Large intestine (tissue), 12 donors: ENCODE measurements at places on chromosomes 2 and 18.

DNA sequence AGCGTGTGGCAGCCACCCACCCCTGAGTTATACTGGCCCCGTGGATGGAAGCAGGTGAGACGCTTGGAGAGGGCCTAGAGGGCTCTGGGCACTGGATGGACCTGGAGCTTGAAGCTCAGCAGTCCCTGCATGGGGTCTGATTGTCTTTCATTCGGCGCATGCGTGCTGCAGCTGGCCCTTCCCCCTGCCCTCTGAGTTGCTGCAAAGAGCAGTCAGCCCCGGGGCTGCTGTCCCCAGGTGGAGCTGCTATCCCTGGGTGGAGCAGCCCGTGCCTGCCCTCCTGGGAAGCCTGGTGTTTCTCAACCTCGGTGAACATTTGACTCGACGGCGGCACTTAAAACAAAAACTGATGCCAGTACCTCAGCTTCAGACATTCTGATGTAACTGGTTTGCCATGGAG lies 29.6 kb downstream of the IGFBP5 start:
- no peak for DNase-seq

GRCh38 chr18:52748343-52748742 lies 408.3 kb downstream of the DCC start:
- DNase-seq = no peak

- DNase-seq = no peak
These were observed 118.8 kb downstream of the ZNF516 start for GRCh38 chr18:76376225-76376624.

DNA sequence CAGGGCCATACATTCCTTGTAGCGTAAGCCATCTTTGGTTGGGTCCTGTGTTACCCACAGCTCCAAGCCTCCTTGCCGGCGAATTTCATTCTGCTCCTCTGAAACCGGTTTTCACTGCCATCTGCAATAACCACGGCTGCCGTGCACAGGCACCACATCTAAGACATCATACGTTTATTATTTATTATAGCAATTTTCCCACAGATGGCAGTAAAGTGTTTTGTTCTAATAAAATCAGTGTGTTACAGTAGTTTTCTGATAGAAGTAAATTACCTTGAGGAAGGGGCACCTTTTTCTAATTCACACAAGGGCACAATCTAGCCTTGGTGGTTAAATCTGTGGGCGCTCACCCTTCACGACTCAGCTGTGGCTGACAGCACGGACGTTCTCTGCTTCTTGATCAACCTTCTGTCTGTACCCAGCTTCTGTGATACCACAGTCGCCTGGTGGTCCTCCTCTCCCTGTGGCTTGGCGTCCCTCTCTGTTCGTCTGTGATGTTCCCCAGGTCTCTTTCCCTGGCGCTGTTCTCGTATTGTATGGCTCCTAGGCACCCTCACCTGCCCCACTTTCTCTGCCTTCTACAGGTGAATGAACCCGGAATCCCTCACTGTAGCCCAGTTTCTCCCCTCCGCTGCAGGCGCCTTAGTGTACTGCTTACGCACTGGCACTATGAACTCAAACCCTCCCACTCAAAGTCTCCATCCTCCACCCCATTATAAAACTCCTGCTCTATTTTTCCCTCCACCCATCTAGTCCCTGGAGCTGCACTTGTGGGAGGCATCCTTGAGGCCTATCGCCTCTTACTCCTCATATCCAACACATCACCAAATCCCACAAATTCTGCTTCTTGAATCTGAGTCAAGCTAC lies 236.8 kb downstream of the DYSF start:
- DNase-seq = no peak

DNA sequence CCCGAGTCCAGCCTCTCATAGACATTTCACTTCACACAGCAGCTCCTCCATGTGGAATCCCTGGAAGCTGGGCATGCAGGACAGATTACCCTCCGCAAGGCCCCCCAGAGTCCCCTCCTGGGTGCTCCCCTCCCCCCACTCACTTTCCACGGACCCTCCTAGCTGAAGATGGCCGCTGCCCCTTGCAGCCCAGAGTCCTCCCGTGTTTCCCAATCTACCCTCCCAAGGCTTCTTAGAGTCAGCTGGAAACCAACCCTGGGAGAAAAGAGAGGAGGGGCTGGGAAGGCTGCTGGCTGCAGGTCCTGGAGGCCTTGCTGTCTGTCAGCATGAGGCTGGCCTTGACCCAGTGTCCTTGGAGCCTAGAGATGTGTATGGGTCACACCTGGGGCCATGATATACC lies 49.0 kb upstream of the HAAO start:
- DNase-seq = no peak

GRCh38 chr2:71882949-71883472 lies 264.7 kb downstream of the CYP26B1 start:
- DNase-seq = peak; percentile 72

- DNase-seq = no peak
These were observed 36.4 kb downstream of the REEP1 start for GRCh38 chr2:86301009-86301408.

DNA sequence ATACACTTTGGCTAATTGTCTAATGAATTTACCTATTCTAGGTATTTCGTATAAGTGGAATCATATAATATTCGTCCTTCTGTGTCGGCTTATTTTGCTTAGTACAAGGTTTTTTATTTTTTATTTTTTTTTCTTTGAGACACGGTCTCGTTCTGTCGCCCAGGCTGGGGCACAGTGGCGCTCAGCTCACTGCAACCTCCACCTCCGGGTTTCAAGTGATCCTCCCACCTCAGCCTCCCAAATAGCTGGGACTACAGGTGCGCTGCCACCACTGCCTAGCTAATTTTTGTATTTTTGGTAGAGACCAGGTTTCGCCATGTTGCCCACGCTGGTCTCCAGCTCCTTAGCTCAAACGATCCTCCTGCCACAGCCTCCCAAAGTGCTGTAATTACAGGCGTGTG lies 38.2 kb downstream of the PCBP1 start:
- no peak for DNase-seq

DNA sequence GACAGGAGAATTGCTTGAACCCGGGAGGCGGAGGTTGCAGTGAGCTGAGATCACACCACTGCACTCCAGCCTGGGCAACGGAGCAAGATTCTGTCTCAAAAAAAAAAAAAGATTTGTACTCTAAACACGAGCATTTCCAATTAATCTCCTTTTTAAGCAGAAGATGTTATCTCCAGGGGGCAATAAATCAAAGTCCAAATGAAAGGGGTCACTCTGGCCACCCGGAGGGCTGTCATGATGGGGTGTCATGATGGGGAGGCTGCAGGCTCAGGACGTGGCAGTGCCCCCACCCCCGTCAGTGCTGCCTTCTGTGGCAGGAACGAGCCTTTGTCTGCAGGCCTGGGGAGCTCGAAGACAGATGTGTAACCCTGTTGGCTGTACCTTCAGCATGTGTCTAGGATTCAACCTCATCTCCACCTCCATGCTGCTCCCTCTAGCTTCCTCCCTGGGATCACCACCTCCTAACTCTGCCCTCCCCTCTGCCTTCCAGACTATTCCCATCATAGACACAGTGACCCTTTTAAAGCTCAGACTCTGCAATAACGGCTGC lies 76.9 kb upstream of the YWHAQ start:
- DNase-seq = no peak

DNA sequence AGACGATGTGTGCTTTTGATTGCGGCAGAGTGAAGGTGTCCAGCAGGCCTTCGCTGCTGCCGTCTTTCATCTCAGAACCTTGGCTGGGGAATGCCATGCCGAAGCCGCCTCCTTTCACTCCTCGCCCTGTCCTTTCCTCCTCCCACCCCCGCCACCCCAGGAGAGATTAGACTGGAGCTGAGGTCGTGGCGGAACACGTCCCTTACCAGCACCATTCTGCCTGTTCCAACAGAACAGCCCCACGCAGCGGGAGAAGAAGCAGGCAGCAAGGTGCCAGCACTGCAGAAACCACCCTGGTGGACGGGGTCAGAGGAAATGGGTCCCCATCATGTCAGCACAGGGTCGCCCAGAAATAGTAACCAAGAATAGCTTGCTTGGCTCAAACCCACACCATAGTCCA lies 24.8 kb upstream of the RBM44 start:
- no peak for DNase-seq

- no peak for DNase-seq
These were observed 54.4 kb downstream of the HEATR5B start for GRCh38 chr2:37029758-37030157.
